ENCODE measurements at places on chromosomes 5 and 9.

GRCh38 chr5:58724992-58725391, 142.1 kb downstream of the RAB3C start:
- DNase-seq = no peak

DNA sequence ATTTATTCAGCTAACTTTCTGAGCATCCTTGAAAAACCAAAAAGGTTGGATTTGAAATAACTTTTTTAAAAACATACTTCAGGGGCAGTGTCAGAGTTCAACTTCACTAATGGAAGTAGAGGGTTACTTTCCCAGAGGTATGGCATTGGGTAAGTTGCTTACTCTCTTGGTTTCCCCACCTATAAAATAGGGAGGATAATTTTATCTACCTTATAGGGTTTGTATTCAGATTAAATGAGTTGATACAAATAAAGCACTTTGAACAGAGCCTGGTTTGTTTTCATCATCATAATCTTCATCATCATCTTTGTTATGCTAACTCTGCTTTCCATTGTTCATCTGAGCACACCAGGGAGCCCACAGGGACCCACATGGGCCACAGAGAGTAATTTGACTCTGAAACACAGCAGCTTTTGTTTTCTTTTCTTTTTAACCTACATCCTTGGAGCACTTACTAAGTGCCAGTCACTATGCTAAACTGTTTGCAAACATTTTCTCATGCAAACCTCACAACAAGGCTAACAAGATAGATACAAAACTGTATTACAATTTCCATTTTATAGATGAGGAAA, 179.1 kb upstream of the SLC24A2 start:
- no peak for DNase-seq

GRCh38 chr5:1192971-1193590, 8.3 kb upstream of the SLC6A19 start:
- no peak for DNase-seq

DNA sequence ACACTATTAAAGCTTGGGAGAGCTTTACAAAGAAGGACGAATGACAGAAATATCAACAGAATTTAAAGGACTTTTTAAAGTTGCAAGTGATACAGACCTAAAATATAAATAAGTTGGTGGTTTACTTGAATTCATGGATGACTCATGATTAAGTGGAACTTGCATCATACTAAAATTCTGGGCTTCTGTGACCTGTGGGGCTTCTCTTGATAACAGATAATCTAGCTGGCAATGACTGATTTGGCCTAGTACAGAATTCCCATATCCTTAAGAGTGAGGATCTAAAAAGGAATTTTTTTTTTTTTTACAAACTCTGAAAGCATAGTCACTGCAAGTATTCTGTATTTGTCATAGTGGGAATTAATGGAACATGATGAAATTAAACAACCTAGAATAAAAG, 543.7 kb upstream of the SGCD start:
- no peak for DNase-seq

DNA sequence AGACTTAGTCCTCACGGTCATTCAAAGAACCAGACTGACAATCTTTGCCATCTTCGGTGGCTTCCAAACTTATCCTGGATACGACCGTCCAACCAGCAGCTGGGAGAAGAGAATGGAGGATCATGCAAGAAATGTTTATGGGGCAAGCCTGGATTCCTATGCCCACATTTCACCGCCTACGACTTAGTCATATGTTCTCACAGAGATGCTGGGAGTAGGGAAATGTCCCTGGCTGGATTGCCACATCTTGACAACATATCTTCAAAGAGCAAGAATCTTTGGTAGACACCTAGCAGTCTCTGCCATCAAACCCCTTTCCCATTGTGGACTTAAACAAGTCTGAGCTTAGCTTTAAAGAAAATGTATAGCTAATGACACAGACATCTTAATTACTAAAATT, 5.0 kb downstream of the MED7 start:
- DNase-seq = no peak

GRCh38 chr5:94463739-94464138, 154.7 kb downstream of the KIAA0825 start:
- no peak for DNase-seq

- DNase-seq = no peak
These were observed 140.1 kb downstream of the KDM4C start for GRCh38 chr9:6897898-6898302.

GRCh38 chr5:171989276-171989675, 17.2 kb downstream of the FBXW11 start:
- DNase-seq = peak; percentile 75

- no peak for DNase-seq
These were observed 13.8 kb downstream of the CYFIP2 start for GRCh38 chr5:157279605-157280239.

GRCh38 chr9:4464911-4465513, 25.3 kb upstream of the SLC1A1 start:
- no peak for DNase-seq

DNA sequence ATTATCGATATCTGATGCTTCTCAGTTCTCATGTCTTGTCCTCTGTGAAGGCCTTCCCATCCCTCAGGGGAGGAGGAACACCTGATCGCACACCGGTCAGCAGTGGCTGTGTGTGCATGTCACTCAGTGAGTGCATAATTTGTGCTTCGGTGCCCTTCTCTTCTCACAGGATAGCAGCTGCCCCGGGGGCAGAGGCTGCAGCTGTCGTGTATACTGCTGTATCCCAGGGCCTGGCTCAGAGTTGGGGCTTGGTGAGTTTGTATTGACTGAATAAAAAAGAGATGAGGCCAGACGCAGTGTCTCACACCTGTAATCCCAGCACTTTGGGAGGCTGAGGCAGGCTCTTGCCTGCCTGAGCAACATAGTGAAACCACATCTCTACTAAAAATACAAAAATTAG, 49.7 kb upstream of the NCS1 start:
- DNase-seq = no peak

DNA sequence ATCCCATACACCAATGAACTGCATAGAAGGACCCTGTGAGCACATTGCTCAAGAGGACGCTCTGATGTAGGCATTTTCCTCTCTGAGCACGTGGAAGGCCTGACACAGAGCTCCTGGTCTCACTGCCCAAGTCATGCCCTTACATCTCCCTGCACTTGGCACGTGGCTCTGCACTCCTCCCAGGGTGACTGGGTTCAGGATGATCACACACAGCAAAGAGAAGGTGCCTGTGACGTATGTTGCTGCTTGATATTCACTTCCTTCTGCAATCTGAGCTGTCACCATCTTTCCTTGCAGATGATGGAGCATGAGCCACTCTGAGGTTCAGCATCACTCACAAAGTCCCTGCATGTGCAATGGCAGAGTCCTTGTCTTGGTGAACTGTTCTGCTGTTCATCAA, 125.2 kb downstream of the FSTL4 start:
- DNase-seq = no peak

GRCh38 chr9:21357479-21358460, 7.1 kb upstream of the IFNA6 start:
- DNase-seq = no peak

- DNase-seq = no peak
These were observed 148.9 kb upstream of the IRX2 start for GRCh38 chr5:2900360-2900759.

DNA sequence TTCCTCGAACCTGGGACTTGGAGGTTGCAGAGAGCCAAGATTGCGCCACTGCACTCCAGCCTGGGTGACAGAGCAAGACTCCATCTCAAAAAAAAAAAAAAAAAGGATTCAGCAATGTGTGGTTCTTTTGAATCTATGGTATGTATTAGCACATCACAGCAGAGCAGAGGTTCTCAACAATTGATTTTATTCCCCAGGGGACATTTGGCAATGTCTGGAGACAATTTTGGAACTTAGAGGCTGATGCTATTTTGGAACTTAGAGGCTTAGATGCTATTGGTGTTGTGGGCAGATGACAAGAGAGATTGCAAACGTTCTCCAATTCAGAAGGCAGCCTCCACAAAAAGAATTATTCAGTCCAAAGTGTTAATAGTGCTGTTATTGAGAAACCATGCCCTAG, 115.2 kb downstream of the TMC1 start:
- DNase-seq = no peak

GRCh38 chr5:1152771-1153282, 41.0 kb upstream of the SLC12A7 start:
- peak; percentile 85 for DNase-seq

- DNase-seq = no peak
These were observed 12.6 kb upstream of the EXOC3 start for GRCh38 chr5:430214-430925.

DNA sequence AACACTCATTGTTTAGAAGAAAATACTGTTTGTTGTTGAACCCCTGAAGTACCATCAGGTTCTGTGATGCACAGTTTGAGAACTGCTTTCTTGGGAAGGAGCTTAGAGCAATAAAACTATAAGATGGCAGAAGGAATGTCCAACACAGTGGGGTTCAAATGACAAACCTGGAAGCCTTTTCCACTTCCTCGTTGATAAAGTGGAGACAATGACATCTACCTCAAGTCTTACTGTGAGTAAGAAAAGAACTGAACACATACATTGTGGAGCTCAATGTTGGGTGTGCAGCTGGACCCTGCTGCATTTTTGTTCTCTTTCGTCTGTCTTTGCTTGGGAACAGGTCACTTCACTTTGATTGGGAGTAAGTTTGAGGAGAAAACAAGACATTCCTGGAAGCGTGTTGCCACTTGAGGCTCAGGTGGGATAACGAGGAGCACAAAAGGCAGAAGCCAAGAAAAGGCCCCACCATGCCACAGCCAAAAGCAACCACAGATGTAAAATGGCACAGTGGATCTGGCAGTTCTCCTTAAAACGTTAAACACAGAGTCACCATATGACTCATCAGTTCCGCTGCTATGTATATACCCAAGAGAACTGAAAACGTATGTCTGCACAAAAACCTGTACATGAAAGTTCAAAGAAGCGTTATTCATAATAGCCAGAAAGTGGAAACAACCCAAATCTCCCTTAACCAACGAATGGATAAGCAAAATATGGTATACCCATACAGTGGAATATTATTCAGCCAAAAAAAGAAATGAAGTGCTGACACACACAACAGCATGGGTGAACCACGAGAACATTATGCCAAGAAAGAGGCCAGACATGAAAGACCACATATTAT, 42.9 kb upstream of the SUB1 start:
- no peak for DNase-seq

- no peak for DNase-seq
These were observed 33.1 kb downstream of the FABP6 start for GRCh38 chr5:160262151-160263074.

- DNase-seq = no peak
These were observed 465.0 kb downstream of the DMRTA1 start for GRCh38 chr9:22911632-22912031.

Data from LNCaP clone FGC (cell line).